ENCODE measurements at places on chromosomes 11 and 22. TPM values are rescaled to one million over a fixed set of nuclear protein-coding genes. Genes with fewer than 3 reads are reported as not detected.

GRCh38 chr11:67492801-67493547, 10.1 kb downstream of the AIP start:
- H3K4me1 ChIP-seq = peaks cover 15% of the 10 kb centered on the region
- H3K27ac ChIP-seq = no peak overlapping the region
- H3K4me3 ChIP-seq = no peak overlapping the region
- no peak for DNase-seq

DNA sequence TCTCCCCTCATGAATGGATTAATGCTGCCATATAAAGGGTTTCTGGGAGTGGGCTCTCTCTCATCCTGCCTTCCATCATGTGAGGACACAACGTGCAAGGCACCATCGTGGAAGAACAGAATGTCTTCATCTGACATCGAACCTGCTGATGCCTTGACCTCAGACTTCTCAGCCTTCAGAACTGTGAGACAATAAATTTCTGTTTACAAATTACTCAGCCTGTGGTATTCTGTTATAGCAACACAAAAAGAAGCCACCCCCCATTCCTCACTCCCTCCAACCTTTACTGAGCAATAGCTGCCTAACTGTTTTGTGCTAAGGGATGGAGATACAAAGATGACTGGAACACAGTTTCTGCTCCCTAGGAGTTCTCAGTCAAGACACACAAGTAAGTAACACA, 106.1 kb upstream of the PLET1 start:
- no peak overlapping the region for H3K4me3 ChIP-seq
- DNase-seq = no peak
- H3K27ac ChIP-seq = no peak overlapping the region
- no peaks in the 10 kb centered on the region for H3K27me3 ChIP-seq

GRCh38 chr11:2730272-2731129, 30.7 kb upstream of the KCNQ1OT1 start:
- H3K27ac ChIP-seq = no peak overlapping the region
- no peaks in the 10 kb centered on the region for H3K4me1 ChIP-seq
- H3K36me3 ChIP-seq = no peaks in the 10 kb centered on the region
- no peak for DNase-seq
- H3K27me3 ChIP-seq = no peaks in the 10 kb centered on the region

The KCNJ11 gene
- total RNA-seq = not detected

All from CD4-positive, alpha-beta memory T cell (primary cell).